ENCODE measurements at places on chromosomes 11 and 22. TPM values are rescaled to one million over a fixed set of nuclear protein-coding genes. Genes with fewer than 3 reads are reported as not detected.

Gene NRIP3
- 6.1 TPM for total RNA-seq

Gene GRIA4
- total RNA-seq, result 4.2 TPM

Gene ZP1
- 0.14 TPM for total RNA-seq

Gene CDPF1
- total RNA-seq, result 6.2 TPM

Gene CARD18
- 11.2 TPM for total RNA-seq

Gene OR5W2
- total RNA-seq, result not detected

Gene PRRG4
- not detected for total RNA-seq

Gene ZNF70
- 7.4 TPM for total RNA-seq

Gene LINC01488
- total RNA-seq, result not detected

Gene UFD1
- total RNA-seq, result 82.5 TPM

Gene MYH9
- 1,337 TPM for total RNA-seq

Gene MTMR3
- 41.1 TPM for total RNA-seq

Gene MOV10L1
- total RNA-seq, result 5.7 TPM

Gene TBX1
- total RNA-seq, result not detected

Gene HORMAD2
- total RNA-seq, result not detected

Gene ADSL
- 123 TPM for total RNA-seq

Gene SLC35E4
- total RNA-seq, result 18.6 TPM

Gene OR6T1
- total RNA-seq, result not detected

Gene UQCR10
- 39.0 TPM for total RNA-seq

Gene HYOU1
- 1,291 TPM for total RNA-seq

Gene PATE3
- total RNA-seq, result not detected

Gene UBQLNL
- total RNA-seq, result 0.14 TPM

Gene UBQLN3
- total RNA-seq, result under 0.01 TPM

Gene TTC36
- 0.86 TPM for total RNA-seq

Gene ACRV1
- total RNA-seq, result not detected

Gene ATP5MG
- 28.5 TPM for total RNA-seq

Gene B3GAT3
- total RNA-seq, result 47.0 TPM

Gene GPHA2
- total RNA-seq, result not detected

Gene DRICH1
- total RNA-seq, result not detected

Gene IL18
- total RNA-seq, result 2.9 TPM

Gene NLRP14
- not detected for total RNA-seq

Gene RASL10A
- not detected for total RNA-seq

Gene HIKESHI
- total RNA-seq, result 59.4 TPM
